ENCODE measurements at places on chromosomes 6 and 20.

GRCh38 chr20:53643031-53643832, 49.6 kb upstream of the ZNF217 start:
- DNase-seq = no peak

DNA sequence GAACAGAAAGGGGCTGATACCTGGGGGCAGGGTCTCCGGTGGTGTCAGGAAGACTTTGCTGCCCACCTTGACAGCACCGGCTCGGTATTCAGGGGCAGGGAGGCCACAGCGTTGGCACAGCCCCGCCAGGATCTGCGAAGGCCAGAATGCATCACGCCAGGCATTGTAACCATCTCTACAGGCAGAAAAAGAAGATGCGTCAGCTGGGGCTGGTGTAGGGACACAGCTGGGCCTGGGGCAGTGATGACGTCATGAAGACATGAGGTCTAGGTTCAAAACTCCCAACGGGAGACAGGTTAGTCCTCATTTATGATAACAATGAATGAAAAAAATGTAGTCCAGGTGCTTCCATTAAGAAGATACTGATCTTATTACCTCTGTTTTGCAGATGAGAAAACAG, 22.0 kb downstream of the ERGIC3 start:
- DNase-seq = no peak

GRCh38 chr6:107977283-107977682, 19.3 kb upstream of the SEC63 start:
- no peak for DNase-seq

- DNase-seq = no peak
Measured at GRCh38 chr6:170116636-170117035, 174.2 kb downstream of the DLL1 start.

- DNase-seq = no peak
Measured at GRCh38 chr20:54058420-54059139, 11.8 kb downstream of the BCAS1 start.

DNA sequence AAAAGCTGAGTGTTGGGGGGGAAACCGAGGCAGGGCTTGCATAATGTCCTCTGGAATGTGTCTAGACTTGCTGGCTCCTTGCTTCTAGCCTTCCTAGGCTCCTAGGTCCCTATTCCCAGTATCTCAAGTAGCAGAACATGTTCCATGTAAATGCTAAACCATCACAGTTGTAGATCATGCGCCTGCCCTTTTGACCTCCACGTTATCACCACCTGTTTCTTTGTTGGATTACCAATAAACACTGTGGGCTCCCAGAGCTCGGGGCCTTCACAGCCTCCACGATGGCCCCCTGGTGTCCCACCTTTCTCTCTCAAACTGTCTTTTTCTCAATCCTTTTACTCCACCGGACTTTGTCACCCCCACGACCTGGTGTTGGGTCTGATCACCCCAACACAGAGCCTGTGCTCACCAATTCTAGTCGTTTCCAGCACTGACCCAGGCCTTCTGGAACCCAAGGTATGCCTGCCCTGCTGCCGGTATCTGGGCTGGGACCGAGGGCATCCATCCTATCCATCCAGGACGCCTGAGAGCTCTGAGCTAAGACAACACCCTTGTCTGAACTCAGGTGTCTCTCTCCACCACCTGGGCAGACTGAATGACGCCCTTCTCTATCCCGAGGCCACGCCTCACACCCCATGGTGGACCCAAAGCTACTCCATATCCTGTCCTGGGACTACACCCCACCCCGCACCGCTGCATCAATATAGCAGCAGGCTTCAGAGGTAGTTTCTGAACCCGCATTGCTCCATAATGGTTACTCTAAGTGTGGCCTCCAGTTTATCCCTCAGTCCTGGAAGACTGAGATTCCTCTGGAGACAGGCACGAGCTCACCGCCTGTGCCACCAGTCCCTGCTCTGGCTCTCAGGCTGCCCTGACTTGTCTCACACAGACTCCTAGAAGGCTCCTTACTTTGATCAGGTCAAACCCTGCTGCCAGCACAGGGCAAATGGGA, 9.3 kb upstream of the PRR18 start:
- DNase-seq = no peak

- DNase-seq = no peak
Measured at GRCh38 chr6:113432521-113433334, 424.4 kb upstream of the MARCKS start.

GRCh38 chr20:54665812-54666211, 190.4 kb downstream of the DOK5 start:
- no peak for DNase-seq

DNA sequence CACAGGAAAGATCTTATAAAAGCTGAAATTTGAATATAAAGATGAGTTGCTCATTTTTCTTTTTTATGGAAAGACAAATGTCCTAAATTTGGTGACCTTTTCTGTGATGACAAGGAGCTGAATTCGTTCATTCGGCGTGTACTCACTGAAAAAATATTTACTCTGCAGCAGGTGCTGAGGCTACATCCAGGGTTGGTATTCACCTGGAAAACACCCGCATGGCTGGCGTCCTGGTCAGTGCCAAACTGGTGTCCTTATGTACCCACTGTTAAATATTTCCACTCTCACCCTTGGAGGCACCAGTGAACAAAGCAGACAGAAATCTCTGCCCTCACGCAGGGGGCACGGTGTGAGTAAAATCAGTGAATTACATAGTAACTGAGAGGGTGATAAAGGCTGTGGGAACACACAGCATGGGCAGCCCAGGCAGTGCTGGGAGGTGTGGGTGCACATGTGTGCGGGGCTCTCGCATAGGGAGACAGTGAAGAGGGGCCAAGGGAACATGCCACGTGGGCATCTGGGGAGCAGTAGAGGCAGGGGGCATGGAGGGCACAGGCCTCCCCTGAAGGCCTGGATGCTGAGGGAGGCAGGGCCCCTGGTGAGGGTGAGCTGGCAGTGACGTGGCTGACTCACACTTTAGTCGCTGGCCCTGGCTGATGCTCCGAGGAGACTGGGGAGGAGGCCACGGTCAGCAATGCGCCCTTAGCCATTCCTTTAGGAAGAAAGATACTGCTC, 89.7 kb downstream of the INSM1 start:
- DNase-seq = no peak

DNA sequence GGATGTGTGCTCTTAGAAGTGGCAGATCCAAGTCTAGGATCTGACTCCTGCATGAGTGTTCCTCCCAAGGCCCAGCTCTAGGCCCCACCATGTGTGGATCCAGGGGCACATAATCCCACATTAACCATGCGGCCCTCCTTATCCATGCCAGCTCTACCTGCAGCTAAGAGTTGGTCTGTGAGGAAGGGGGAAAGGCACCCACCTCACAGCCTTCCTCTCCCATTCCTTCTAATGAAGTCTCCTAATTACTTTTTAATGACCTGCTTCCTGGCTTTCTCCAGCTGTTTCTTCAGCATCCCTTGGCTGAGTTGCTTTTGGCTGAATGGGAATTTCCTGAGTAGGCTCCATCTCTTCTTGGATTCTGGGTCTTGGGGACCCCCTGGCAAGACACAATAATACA, 52.2 kb downstream of the NPEPL1 start:
- no peak for DNase-seq

GRCh38 chr6:169885131-169885530, 133.7 kb downstream of the ERMARD start:
- DNase-seq = no peak

DNA sequence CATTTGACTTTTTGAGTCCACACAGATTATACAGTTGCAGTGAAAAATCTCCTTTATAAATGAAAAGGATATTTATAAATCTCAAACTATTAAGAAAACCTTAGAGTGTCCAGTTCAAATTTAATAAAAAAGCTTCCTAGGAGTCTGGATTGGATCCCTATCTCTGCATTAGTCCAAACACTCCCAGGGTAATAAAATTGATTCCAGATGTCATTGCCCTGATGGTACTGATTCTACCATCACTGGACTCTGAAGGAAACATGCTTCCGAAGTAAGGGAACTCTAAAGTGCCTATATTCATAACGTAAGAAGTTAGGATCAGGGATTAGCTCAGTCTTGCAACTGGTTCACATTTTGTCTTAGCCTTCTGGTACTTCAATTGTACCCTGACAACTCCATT, 1325.1 kb upstream of the MAP3K7 start:
- DNase-seq = no peak

DNA sequence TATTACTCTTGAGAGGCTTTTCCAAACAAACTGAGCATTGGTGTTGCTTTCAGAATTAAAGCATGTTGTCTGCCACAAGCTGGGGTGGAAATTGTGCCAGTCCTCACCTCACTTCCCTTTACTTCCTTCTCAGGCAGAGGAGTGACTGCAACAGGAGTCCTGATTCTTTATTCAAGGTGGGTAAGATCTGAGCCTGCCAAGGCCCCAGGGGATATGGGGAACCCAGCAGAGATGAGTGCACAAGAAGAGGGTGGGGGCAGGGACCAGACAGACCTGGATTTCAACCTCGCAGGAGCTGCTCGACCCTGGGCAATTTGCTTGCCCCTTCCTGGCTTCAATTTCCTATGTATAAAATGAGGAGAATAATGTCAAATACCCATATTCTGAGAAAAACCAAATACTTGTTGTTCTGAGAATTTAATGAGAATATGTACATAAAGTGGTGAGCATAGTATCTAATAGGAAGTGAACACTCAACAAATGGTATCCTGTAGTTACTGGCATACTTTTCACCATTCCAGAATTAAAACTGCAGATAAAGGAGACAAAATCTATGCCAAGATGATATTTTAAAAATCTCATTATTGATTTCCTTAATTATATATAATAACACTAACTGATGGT, 17.8 kb downstream of the MAN1A1 start:
- DNase-seq = no peak

GRCh38 chr20:5652626-5653553, 97.3 kb upstream of the SHLD1 start:
- no peak for DNase-seq

- DNase-seq = no peak
Measured at GRCh38 chr6:7115543-7116231, 7.9 kb downstream of the RREB1 start.

- no peak for DNase-seq
Measured at GRCh38 chr6:37696841-37697662, 631 bp downstream of the MDGA1 start.

- DNase-seq = no peak
Measured at GRCh38 chr20:2805689-2806350, 5.4 kb upstream of the CPXM1 start.

- DNase-seq = no peak
Measured at GRCh38 chr6:108750801-108751200, 97.4 kb upstream of the ARMC2 start.

- peak; percentile 96 for DNase-seq
Measured at GRCh38 chr20:46255440-46256104, 52.7 kb downstream of the CDH22 start.

DNA sequence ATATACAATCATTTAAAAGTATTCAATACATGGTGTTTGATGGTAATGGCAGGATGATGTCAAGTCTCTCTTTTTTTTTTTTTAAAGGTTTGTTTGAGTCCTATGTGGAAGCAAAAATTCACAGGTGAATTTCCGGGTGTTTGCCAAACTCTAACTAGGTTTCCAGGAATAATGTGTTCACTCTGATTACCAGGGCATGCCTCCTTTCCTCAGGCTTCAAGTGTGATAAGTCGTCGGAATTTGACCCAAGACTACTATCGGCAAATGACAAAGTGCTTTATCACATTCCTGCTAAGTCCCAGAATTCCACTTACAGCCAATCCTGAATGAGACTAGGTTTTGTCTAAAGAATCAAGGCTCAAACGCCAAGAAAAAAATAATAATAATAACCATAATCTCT, 7.3 kb downstream of the OARD1 start:
- no peak for DNase-seq

GRCh38 chr6:144350528-144350880, 65.4 kb downstream of the UTRN start:
- no peak for DNase-seq

DNA sequence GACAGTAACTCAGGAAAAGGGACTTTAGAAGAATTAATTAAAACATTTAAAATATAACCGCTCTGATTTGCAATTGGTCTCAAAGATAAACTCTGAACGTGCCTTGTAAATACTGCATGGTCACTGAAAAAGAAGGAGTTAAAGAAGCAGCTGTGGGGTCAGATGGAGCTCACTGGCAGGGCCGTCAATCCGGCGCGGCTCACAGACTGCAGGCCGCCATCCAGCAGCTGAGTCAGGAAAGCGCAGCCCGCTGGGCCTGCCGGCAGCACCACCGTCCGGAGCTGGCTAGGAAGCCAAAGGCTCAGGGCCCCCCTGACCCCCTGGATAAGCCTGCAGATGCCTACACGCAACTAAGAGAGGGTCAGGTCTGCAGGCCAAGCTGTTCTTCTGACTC, 54.2 kb upstream of the FRMD1 start:
- no peak for DNase-seq

DNA sequence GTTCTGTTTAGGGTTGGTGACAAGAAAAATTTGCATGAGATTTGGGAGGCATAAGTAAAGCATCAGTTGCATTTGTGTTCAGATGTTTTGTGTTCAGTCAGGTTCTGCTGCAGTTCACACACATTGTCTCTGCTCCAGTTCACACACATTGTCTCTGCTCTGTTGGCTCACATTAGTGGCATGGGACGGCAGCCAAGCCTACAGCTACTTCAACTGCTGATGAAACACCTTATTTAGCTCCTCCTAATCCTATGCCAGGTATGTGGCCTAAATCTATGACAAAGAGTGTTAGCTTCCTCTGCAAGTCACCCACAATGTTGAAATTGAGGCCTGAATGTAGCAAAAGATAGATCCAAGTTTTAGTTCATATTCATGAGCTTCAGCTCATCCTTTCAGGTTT, 278.1 kb upstream of the SYNCRIP start:
- DNase-seq = peak; percentile 84

- DNase-seq = no peak
Measured at GRCh38 chr6:100117680-100118079, 123.7 kb upstream of the MCHR2 start.

DNA sequence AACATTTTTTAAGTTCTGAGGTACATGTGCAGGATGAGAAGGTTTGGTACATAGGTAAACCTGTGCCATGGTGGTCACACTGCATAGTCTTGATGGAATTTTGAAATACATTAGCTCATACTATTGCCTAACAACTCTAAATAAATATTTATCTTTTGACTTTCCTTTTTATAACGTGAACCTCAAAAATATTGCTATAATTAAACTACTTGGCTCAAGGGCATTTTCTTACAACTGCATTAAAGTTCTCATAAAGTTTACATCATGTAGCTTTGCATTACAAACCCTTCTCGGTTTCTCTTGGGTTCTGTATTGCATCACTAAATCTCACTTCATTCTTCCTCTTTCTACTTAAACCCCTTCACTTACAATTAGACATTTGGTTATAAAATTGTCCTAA, 636.0 kb upstream of the PTCHD4 start:
- no peak for DNase-seq

DNA sequence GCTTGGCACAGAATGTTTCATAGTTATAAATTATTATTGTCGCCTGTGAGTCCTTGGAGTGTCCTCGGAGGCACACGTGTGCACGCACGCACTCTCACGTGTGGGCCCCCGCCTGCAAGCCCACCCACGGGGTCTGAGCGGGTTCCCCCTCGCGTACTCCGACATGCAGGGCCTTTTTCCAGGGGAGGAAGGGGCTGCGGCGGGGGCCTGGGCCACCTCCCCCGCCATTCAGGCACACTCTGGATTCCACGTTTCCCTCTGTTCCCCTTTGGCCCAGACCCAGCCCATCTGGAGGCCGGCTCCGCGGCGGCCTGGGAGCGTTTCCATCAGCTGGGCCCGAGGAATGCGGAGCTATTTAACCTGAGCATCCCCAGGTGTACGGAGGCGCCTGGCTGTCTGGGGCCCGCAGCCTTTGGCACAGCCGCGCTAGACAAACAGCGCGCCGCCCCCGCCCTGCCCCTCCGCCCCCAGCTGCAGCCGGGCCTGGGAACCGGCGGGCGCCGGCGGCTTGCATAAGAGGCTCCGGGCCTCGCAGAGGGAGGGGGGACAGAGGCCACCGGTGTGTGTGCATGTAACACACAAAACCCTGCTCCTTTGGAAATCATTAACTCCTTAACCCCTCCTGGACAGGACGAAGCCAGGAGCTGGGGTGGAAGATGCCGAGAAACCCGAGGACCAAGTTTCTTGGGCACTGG, 3.3 kb downstream of the ID1 start:
- peak; percentile 97 for DNase-seq

Data from NCI-H2029 (cell line).